ENCODE measurements at places on chromosomes 5 and 9. TPM values are rescaled to one million over a fixed set of nuclear protein-coding genes. Genes with fewer than 3 reads are reported as not detected.

TRPM3 gene
- 0.01 TPM for polyA plus RNA-seq

GRCh38 chr5:88659529-88660263 is 223.3 kb downstream of the MEF2C start:
- no peak for DNase-seq

GRCh38 chr5:1438871-1439270 is 6.4 kb downstream of the SLC6A3 start:
- no peak for DNase-seq

- no peak for DNase-seq
These were observed 1.5 kb downstream of the FAM78A start for GRCh38 chr9:131274674-131275331.

- no peak for DNase-seq
These were observed 2.0 kb upstream of the URM1 start for GRCh38 chr9:128369024-128369706.

OSMR gene
- 100 TPM for polyA plus RNA-seq

GFI1B gene
- polyA plus RNA-seq, result 0.10 TPM

DNA sequence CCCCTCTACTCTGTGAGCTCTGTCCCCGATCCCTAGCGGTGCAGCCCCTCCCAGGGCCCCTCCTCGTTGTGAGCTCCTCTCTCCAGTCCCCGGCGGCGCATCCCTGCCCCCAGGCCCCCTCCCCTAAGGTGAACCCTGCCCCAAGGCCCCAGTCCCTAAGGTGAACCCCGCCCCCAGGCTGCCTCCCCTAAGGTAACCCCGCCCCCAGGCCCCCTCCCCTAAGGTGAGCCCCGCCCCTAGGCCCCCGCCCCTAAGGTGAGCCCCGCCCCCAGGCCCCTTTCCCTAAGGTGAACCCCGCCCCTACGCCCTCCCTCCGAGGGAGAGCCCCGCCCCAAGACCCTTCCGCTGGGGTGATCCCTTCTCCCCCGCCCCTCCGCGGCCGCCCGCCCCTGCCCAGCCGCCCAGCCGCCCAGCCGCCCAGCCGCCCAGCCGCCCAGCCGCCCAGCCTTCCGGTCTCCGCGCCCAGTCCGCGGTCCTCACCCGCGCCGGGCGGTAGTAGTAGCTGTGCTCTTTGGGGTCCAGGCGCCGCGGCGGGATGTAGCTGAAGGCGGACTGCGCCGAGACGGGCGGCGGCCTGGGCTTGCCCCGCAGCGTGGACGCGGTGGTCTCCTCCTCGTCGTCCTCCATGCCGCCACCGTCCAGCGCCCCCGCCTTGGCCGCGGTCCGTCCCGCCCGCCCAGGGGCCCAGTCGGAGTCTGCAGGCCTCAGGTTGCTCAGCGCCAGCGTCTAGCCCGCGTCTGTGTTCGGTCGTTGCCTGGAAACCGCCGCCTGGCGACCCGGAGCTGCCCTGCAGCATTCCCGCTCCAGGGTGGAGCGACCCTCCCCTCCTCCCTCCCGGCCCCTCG is at the start of gene CFAP90:
TSS of gene CFAP90 (minus strand) at position 739 of the 845 bp plus-strand sequence. CDS start at position 627, 112 bp downstream.
- no peak for DNase-seq

GRCh38 chr5:59547731-59548130 is 345.8 kb downstream of the PDE4D start:
- DNase-seq, result no peak

ST6GALNAC4 gene
- polyA plus RNA-seq, result 24.3 TPM

- no peak for DNase-seq
These were observed 181.9 kb downstream of the FGF18 start for GRCh38 chr5:171601266-171601881.

TTC16 gene
- not detected for polyA plus RNA-seq

C5 gene
- 2.2 TPM for polyA plus RNA-seq

PRELID2 gene
- polyA plus RNA-seq, result 5.4 TPM

CNTNAP3 gene
- 1.8 TPM for polyA plus RNA-seq

- DNase-seq, result peak; percentile 13
These were observed 141.0 kb downstream of the PBX3 start for GRCh38 chr9:125888211-125888610.

DNA sequence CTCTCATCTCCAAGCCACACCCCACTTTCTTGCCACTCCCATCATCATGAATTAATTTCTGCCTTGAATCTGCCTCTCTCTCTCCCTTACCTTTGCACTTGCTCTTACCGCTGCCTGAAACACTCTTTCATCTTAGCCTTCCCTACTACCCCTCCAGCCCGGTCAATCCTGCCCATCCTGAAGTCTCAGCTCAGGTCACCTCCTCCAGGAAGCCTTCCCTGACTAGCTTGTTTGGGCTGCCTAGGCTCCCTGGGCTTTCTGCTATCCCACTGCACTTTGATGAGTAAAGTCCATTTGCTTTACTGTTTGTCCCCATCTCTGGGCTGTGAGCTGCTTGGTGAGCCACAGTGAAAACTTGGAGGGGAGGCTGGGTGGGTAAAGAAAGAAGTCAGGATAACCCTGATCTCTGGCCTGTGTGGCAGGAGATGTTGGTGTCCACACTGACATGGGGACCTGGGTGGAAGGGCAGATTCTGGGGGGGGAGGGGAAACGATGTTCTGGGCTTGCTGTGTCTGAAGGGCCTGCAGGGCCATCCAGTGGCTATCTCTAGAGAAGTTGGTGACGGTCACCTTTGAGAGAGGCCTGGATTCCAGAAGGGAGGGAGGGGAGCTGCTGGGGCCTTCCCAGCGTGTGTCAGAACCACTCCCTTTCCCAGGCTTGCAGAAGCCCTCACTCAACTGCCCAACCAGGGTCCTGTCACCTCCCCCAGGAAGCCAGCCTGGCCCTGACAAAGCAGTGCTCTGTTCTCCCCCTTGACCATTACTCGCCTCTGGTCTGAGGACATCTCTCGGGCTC is 75.0 kb upstream of the DAB2IP start:
- no peak for DNase-seq

DNA sequence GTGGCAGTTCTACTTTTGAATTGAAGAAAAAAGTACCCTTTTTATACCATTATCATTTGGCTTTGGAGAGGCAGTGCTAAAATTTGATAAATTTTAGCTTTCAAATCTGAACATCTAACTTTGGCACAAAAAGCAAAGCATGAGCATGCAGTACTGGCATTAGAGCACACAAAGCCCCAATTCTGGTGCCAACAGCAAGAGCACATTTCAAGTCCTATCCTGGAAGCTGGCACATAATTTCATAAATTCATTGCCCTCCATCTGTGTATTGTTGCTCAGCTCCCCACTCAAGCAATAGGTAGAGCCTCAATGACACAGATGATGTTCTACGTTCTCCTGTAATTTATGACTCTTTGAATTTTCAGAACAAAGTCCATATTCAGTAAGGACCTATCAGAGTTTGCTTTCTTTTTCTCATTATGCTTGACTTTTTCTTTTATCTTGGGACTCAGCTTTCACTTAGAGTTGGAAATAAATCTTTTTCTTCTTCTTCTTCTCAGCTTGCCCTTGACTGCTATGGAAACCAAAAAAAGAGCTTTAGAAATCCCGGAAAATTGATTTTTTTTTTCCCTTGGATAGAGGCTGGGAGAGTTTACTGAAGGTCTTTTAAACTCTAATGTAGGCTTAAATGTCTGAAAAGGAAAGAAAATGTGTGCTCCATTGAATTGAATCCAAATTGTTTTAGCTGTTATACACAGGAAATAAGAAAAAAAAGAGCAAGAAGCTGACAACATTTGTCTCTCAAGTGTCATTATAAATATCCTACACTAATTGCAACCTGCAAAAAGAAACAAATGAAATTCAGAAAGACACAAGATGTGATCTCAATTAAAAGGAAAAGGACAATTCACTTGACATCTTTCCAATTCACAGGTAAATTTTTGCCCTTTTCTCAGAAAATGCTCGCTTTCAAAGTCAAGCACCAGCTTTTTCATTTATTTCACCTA is 380.8 kb upstream of the CDH18 start:
- DNase-seq, result no peak

DMRT3 gene
- not detected for polyA plus RNA-seq

CDKN2B gene
- 10.2 TPM for polyA plus RNA-seq

DNA sequence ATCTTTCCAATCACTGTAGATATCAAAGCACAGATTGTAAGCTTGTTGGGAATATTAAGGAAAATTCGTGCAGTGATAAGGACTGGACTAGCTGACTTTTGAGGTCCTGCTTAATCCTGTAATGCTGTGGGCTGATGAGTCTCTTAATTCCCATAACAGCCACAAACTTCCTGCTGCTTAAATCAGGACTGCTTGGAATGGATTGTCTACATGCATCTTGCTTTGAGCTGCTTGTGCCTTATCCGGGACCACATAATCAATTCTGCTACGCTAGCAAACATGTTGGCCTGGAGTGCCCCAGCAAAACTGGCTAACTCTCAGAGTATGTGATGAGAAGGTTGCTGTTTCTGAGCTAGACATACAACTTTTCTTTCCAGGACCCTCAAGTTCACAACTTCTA is 79.6 kb downstream of the SNCAIP start:
- DNase-seq, result no peak

- no peak for DNase-seq
These were observed 27.8 kb downstream of the GARNL3 start for GRCh38 chr9:127292415-127292814.

- DNase-seq, result no peak
These were observed 13.9 kb upstream of the UBLCP1 start for GRCh38 chr5:159249158-159249557.

- DNase-seq, result no peak
These were observed 32.4 kb upstream of the GAS1 start for GRCh38 chr9:86979657-86980056.

DNA sequence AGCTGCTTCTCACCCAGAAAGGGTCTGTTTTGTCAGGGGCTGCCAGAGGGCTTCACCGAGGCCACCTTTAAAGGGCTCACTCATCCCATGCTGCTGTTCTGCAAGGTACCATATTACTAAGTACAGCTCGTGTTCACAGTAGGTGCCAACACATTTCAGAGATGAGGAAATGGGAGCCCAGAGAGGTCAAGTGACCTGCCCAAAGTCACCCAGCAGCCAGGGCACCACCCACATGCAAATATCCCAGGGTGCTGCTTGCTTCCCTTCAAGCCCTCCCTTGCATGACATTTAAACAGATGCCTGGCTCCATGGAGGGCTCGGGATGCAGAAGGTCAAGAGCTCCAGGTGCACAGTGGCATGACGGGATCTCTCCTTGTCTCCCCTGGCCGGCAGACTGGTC is 123.5 kb upstream of the SARDH start:
- DNase-seq, result no peak

- DNase-seq, result no peak
These were observed 71.7 kb upstream of the FCN1 start for GRCh38 chr9:134989206-134990065.

DNA sequence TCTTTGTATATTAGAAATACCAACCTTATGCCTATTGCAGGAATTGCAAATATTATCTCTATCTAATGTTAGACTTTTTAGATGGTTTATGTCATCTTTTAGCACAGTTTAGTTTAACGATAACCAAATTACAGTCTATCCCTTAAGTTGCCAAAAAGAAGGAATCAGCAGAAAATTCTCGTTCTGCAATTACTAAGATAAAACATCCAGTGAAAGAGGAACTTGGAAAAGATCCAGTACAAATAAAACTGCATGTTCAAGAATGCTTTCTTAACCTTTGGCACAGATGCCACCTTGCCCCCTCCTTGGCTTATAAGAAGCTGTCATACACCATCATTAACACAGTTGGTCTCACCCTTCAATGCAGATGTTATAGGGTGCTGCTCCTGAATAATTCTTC is 124.0 kb downstream of the SEMA5A start:
- DNase-seq, result no peak

HSPA5 gene
- 477 TPM for polyA plus RNA-seq

DNA sequence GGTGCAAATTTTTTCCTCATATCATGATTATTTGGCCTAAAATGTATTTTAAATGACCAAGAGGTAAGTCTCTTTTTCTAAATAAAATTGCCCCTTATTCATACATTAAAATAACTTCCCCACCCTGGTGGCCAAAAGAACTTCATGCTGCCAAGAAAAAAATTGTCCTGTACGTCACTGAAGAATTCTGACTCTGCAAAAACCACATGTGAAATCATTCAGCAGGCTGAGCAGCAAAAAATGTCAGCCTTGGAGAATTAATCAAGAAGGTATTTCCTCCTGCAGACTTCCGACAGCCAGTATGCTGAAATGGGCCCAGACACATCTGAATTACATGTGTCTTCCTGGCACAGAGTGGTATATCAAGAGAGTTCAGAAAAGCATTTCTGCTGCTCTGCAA is 94.6 kb upstream of the HMHB1 start:
- no peak for DNase-seq

GRCh38 chr5:141683596-141684141 is 1.6 kb upstream of the ARAP3 start:
- DNase-seq, result no peak

- no peak for DNase-seq
These were observed 687.1 kb downstream of the TAF11L14 start for GRCh38 chr5:18321262-18321942.

GRCh38 chr5:118529361-118530144 is 458.8 kb downstream of the DTWD2 start:
- no peak for DNase-seq

ST8SIA4 gene
- polyA plus RNA-seq, result 0.02 TPM

DNA sequence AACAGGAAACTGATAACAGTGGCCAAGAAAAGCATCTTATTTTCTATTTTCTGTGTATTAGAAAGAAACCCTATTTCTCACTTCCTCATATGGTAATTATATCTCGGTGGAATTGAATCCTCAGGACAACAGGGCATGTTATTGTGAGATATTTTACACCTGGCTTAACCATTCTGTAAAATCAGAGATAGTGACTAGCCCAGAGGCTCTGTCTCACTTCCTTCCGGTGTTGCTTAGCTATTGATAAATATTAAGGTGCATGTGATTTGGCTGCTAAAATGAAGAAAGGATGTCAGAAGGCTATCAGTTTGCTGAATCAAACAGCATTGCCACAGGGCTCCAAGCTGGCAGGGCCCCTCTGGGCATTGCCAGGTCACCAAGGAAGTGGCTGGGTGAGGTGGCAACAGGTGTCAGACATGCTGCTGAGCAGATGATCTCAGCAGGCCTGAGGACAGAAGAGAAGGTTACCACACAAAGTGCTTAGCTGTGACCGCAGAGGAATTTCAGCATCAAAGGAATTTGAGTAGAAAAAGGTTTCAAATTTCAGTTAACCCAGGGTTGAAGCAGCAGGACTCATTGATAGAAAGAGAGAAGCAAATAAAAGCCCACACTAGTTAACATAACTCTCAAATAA is 330.7 kb downstream of the PDE4D start:
- DNase-seq, result peak; percentile 33

PTPN3 gene
- polyA plus RNA-seq, result 1.7 TPM

DNA sequence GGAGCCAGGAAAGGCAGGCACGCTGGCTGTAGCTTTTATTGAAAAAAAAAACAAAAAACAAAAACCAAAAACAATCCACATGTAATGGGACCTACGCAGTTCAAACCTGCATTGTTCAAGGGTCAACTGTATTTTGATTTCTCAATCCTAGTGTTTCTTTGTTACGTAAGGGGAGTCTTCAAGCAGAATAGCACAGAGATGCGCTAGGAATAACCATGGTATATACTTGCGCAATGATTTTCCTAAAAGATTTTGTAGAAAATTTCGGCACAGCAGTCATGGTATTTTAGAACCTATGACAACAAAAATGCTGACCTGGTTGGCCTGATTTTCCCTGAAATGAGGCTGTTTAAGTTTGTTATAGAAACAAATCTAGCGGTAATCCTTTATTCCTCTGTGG is 1110.5 kb upstream of the WWC1 start:
- DNase-seq, result no peak

- peak; percentile 76 for DNase-seq
These were observed 84.9 kb downstream of the ZNF608 start for GRCh38 chr5:124661317-124662141.

Measured in AG04450 (cell line).